COR-L47 (cell line): ENCODE measurements at places on chromosomes 4 and X.

- no peak for DNase-seq
Measured at GRCh38 chrX:18271309-18271708, 50.6 kb upstream of the BEND2 start.

DNA sequence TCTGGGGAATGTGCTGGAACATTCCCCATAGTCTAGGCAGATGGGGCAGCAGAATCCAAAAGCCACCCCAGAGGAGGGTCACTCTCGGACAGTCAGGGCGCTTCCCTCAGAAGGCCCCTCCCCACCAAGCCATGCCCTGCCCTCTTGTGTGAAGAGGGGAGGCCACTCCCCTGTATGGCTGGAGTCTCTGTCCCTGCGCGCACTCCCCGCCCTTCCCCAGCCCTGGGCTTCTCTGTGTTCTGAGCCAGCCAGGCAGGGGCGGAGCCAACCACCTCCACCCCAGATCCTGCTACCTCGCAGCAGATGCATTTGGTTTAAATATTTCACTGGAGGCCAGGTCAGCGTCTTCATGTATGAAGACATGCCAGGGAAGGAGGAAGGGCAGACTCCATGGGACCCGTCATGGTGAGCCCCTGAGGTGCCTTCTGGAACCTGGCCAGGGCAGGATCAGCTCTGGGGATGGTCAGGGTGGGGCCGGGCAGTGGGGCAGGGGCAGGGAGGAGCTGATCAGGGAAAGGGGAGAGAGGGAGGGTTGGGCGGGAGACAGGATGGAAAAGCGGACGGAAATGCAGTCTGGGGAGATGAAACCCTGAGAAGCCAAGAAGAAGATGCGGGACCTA is 107.3 kb downstream of the ADRA2C start:
- no peak for DNase-seq

- DNase-seq, result no peak
Measured at GRCh38 chrX:25005382-25006185, 10.2 kb downstream of the ARX start.

- DNase-seq, result peak; percentile 66
Measured at GRCh38 chr4:94406668-94407437, 44.9 kb upstream of the PDLIM5 start.

DNA sequence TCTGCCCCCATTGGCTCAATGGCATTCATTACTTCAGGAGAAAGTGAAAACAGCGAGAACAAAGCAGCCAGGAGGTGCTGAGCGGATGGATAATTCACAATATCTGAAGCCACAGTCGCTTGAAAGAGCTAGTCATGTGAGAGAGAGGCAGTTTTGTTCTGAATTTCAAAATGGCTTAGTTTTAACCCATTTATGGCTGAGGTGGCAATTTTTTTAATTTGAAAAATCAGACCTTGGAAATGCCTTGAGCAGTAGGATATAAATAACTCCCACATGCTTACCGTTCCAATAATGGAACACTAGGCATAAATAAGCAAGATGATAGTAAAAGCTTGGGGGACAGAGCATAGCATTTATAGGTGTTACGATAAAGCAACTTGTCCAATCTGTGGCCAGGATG is 56.9 kb upstream of the CBR4 start:
- DNase-seq, result no peak

GRCh38 chr4:72567821-72568675 is 973 bp downstream of the ADAMTS3 start:
- DNase-seq, result no peak

- DNase-seq, result no peak
Measured at GRCh38 chr4:184899261-184900134, 73.7 kb upstream of the ACSL1 start.

GRCh38 chr4:175560604-175561003 is 251.5 kb downstream of the GPM6A start:
- DNase-seq, result peak; percentile 53

GRCh38 chrX:42973321-42973720 is 195.4 kb upstream of the PPP1R2C start:
- DNase-seq, result no peak

DNA sequence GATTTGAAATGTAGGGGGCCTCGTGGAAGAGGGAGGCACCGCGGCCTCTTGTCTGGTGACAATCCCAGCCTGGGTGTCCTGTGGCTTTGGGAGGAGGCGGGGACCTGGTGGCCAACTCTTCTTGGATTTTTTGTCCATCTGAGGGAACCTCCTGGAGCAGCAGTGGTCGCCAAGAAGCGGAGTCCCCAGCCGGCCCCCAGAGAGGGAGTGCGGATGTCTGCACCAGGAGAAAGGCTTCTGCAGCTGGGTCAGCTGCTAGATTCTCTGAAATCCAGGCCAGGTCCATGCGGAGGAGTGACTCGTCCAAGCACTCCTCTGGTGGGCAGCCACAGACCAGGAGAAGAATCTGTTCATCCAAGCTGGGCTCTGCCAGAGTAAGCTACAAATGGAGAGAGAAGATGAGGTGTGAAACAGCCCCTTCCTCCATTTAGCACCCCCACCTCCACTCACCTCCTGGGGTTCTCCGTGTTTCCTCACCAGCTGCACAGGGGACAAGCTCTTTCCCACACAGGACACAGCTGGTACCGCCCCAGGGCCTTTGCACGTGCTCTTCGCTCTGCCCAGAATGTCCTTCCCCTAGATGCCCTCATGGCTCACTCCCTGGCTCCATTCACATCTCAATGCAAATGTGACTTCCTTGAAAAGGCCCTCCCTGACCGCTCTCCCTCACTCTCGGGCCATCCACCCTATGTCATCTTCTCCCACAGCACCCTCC is 27.6 kb downstream of the C4orf50 start:
- no peak for DNase-seq

DNA sequence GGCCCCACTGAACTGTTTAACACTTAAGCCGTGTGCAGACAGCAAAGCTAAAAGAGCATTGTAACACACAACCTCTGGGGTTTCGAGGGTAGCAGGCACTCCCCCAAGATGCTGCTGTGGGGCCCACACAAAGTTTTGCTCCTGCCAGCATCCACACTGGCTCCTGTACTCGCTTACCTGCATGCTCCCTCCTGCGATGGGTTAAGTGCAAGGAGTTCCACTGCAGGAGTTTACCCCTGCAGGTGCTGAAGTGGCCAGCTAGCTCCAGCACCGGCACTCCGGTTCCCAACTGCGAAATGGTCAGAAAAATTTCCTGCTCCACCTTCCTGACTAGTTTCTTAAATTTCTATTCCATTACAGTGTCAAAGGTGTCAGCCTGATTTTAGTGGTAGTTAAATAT is 443.5 kb downstream of the PCDH10 start:
- no peak for DNase-seq

DNA sequence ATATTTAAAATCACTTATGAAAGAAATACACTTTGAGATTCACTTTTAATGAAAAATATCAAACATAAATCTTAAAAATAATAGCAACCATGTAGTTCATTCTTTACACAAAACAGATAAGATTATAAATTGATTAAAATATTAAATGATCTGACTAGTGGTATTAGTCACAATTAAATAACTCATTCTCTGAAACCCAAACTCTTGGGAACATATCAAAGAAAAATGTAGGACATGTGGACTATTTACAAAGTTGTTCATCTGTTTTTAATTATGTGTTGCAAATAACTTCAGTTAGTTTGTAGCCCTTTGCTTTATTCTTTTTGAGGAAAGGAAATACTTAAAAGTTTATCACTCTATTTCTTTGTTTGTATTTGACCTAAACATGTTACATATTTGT is 9.5 kb upstream of the GUCY1A1 start:
- no peak for DNase-seq

- peak; percentile 9 for DNase-seq
Measured at GRCh38 chr4:73311428-73311827, 52.8 kb upstream of the ANKRD17 start.

DNA sequence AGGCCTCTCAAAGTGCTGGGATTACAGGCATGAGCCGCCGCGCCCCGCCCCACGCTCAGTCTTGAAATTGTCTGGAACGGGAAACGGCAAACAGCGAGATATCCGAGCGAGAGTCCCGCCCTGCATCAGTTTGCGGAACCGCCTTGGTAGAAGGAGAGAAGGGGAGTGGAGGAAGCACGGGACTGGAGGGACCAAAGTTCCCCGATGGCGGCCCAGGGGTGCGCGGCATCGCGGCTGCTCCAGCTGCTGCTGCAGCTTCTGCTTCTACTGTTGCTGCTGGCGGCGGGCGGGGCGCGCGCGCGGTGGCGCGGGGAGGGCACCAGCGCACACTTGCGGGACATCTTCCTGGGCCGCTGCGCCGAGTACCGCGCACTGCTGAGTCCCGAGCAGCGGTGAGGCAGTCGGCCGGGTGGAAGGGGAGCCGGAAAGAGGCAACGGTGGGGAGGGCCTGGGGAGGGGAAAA is at the start of gene BST1:
TSS of gene BST1 (plus strand) at position 125 of the 463 bp plus-strand sequence. CDS start at position 205, 80 bp downstream.
- DNase-seq, result no peak

GRCh38 chr4:155944516-155944915 is 9.2 kb downstream of the CTSO start:
- no peak for DNase-seq

DNA sequence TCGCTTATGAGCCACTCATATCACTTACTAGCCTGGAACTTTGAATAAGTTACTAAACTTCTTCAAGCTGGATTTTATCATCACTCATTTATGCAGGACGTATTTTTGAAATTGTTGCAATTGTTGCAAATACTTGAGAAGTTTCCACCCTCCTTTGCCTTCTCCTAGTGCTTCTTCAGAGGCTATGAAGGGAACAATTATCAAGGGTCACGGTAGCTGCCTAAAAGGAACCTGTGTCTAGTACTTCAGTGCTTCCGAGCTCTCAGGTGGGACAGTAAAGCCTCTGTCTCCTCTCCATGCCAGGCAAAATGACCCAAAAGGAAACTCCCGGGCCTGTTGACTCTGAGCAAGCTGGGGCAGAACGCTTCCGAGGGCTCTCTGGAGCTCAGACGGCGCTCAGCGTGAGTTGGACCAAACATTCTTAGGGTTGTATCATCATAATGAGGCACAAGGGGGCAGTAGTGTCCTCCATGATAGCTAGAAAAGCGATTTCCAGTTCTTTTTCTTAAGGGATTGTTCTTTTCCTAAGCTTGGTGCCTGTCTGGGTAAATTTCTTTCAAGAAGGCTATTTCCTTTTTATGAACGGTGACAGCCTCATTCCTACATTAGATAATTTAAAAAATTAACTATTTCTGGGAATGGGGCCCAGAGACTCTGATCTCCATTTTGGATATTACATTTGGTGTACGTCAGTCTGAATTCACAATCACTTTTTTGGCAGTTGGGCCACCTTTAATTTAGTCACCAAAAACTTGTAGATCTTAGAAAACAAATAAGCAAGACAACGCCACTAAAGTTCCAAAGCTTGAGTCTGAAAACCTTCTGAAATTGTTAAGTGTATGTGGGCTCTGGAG is 73.1 kb downstream of the PACRGL start:
- peak; percentile 60 for DNase-seq

GRCh38 chr4:8493484-8493883 is 52.9 kb downstream of the TRMT44 start:
- DNase-seq, result no peak

- DNase-seq, result no peak
Measured at GRCh38 chrX:5726224-5726623, 502.4 kb downstream of the NLGN4X start.

DNA sequence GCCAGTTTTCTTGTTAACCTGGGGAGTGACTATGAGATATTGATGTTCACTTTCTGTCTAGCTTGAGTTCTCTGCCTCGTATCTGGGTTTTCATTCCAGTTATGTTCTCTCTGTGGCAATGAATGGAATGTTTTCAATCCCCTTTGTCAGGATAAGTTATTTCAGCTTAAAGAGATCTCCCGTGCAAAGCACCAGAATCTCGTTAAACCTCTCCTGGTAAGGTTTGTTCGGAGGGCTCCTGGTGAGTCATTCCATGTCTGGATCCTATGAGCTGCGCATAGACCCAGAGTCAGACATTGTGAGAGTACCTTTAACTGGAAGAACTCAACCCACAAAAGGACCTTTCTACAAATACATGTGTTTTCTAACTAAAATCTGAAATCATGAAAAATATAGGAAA is 51.0 kb downstream of the KDR start:
- no peak for DNase-seq

DNA sequence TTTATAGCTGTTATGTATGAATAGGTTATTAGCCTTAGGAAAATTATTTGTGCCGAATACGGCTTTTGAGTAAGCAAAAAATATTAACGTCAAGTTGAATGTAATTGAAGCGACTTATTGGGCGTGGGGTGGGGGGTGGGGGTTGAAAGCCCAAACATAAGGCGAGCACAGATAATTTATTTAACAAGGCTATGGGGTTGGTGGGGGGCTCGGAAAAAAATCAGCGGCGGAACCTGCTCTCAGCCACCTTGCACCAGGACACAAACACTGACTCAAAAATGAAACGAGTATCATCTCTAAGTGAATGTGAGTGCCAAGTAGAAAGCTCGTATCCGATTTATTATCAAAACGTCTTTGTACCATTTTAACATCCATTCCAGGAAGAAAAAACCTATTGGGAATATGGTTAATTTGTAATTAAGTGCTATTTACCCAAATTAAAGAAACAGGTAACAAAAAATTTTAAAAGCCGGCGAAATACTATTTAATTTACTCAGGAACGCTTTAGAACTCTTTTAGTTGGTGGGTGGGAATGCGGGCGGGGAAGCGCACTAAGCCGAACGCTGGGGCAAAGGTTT is 902 bp upstream of the LARP1B start:
- DNase-seq, result no peak

DNA sequence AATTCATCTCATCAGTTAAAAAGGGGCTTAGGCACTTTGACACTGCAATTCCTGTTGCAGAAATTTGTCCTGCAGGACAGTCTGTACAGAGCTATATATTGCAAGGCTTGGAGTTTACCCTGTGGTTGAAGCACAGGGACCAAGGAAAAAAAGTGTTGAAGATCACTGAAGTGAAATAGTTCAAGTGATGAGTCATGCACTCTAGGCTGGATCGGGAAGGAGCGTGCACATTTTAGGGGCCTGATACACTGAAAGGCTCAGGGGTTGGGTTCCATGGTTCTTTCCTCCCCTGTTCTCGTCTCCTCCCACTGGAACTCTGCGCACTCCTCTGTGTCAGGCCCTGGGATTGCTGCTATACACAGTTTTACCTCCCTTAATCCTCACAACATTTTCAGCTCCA is 104.9 kb upstream of the ARMCX2 start:
- DNase-seq, result no peak

- DNase-seq, result no peak
Measured at GRCh38 chr4:47372561-47372960, 90.9 kb downstream of the COMMD8 start.

GRCh38 chr4:183195534-183195933 is 96.5 kb downstream of the WWC2 start:
- DNase-seq, result no peak

- no peak for DNase-seq
Measured at GRCh38 chr4:171929907-171930306, 116.7 kb downstream of the GALNTL6 start.

GRCh38 chrX:15744181-15744867 is 6.3 kb downstream of the CA5B start:
- DNase-seq, result no peak

GRCh38 chr4:113502906-113503305 is 258.6 kb downstream of the CAMK2D start:
- no peak for DNase-seq
